ENCODE measurements at places on chromosomes 3 and 15. TPM values are rescaled to one million over a fixed set of nuclear protein-coding genes. Genes with fewer than 3 reads are reported as not detected.

CLDN18 gene
- total RNA-seq: not detected

C15orf62 gene
- 0.16 TPM for total RNA-seq

MINAR1 gene
- 0.56 TPM for total RNA-seq

CKMT1B gene
- total RNA-seq: 2.2 TPM

SLC22A13 gene
- total RNA-seq: not detected

IL17RE gene
- total RNA-seq: 1.1 TPM

AHSG gene
- total RNA-seq: not detected

NPAP1 gene
- total RNA-seq: not detected

UQCC5 gene
- 64.0 TPM for total RNA-seq

CCK gene
- 1.5 TPM for total RNA-seq

CD80 gene
- total RNA-seq: not detected
